Liver (tissue), 10 donors: ENCODE measurements at places on chromosomes 4 and X. TPM values are rescaled to one million over a fixed set of nuclear protein-coding genes. Genes with fewer than 3 reads are reported as not detected.

The RBMX2 gene
- 5.2 TPM for polyA plus RNA-seq

The HPGD gene
- polyA plus RNA-seq: 90.0 TPM

The CXorf49 gene
- not detected for polyA plus RNA-seq

The CCNA2 gene
- polyA plus RNA-seq: 0.76 TPM

The CCDC110 gene
- 0.60 TPM for polyA plus RNA-seq

The PDLIM3 gene
- polyA plus RNA-seq: 0.58 TPM

The GABRE gene
- 0.49 TPM for polyA plus RNA-seq

The KLF3 gene
- 22.0 TPM for polyA plus RNA-seq

DNA sequence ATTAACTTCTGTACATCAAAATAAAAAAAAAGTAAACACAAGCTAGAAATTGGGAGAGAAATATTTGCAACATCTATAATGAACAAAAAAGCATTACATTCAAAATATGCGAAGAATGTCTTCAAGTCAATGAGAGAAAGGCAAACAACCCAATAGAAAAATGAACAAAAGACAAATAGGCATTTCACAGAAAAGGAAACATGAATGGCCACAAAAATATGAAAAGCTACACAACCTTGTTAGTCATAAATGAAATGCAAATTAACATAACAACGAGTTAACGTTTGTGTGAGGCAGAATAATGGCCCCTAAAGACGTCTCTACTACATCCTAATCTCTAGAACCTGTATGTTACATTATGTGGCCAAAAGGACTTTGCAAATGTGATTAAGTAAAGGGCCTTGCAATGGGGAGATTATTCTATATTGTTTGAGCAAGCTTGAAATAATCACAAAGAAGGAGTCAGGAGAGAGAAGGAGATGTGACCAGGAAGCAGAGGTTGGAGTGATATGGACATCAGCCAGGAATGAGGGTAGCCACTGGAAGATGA, 86.8 kb downstream of the WDFY3 start:
- H3K36me3 ChIP-seq: no peaks in the 10 kb centered on the region
- H3K4me3 ChIP-seq: no peak overlapping the region
- H3K4me1 ChIP-seq: no peaks in the 10 kb centered on the region
- H3K27me3 ChIP-seq: no peaks in the 10 kb centered on the region
- no peak for DNase-seq

- no peaks in the 10 kb centered on the region for H3K36me3 ChIP-seq
- no peak overlapping the region for H3K27ac ChIP-seq
- no peak for DNase-seq
- no peaks in the 10 kb centered on the region for H3K27me3 ChIP-seq
- H3K4me3 ChIP-seq: no peak overlapping the region
- H3K4me1 ChIP-seq: peaks cover 2% of the 10 kb centered on the region
Measured at GRCh38 chr4:148225639-148226038, 216.6 kb downstream of the NR3C2 start.

DNA sequence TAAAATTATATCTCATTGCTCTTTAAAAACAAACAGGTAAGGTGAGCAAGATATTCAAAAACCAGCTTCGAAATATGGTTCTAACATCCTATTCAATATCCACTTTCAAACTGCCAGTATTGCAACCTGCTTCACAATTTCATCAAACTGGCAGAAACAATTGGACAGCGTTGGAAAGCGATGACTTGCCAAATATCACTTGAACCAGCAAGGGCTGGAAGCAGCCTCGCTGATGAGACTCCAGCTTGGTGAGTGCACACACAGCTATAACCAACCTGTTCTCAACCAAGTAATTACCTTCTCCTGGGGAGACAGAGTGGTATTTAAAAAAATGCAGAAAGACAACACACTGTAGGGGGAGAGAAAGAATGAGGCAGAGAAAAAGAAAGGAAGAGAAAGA, 155.8 kb upstream of the RAI2 start:
- H3K36me3 ChIP-seq: no peaks in the 10 kb centered on the region
- no peak for DNase-seq
- no peaks in the 10 kb centered on the region for H3K27me3 ChIP-seq
- no peak overlapping the region for H3K4me3 ChIP-seq

GRCh38 chr4:158778156-158778711, 9.4 kb downstream of the FNIP2 start:
- H3K27me3 ChIP-seq: no peaks in the 10 kb centered on the region
- no peaks in the 10 kb centered on the region for H3K36me3 ChIP-seq
- H3K4me1 ChIP-seq: peaks cover 32% of the 10 kb centered on the region
- H3K4me3 ChIP-seq: no peak overlapping the region
- H3K27ac ChIP-seq: no peak overlapping the region

- H3K4me1 ChIP-seq: no peaks in the 10 kb centered on the region
- H3K36me3 ChIP-seq: no peaks in the 10 kb centered on the region
- no peak overlapping the region for H3K27ac ChIP-seq
- DNase-seq: no peak
- H3K27me3 ChIP-seq: no peaks in the 10 kb centered on the region
- H3K4me3 ChIP-seq: no peak overlapping the region
Measured at GRCh38 chr4:137597752-137598430, 65.6 kb upstream of the PCDH18 start.

- no peak overlapping the region for H3K4me3 ChIP-seq
- H3K4me1 ChIP-seq: no peaks in the 10 kb centered on the region
- no peaks in the 10 kb centered on the region for H3K27me3 ChIP-seq
- no peak for DNase-seq
Measured at GRCh38 chr4:161419822-161420221, 744.0 kb downstream of the FSTL5 start.

- peaks cover 1% of the 10 kb centered on the region for H3K36me3 ChIP-seq
- H3K27me3 ChIP-seq: no peaks in the 10 kb centered on the region
- no peak overlapping the region for H3K4me3 ChIP-seq
- no peak for DNase-seq
- peaks cover 4% of the 10 kb centered on the region for H3K4me1 ChIP-seq
Measured at GRCh38 chr4:87087420-87087819, 133.0 kb downstream of the KLHL8 start.

DNA sequence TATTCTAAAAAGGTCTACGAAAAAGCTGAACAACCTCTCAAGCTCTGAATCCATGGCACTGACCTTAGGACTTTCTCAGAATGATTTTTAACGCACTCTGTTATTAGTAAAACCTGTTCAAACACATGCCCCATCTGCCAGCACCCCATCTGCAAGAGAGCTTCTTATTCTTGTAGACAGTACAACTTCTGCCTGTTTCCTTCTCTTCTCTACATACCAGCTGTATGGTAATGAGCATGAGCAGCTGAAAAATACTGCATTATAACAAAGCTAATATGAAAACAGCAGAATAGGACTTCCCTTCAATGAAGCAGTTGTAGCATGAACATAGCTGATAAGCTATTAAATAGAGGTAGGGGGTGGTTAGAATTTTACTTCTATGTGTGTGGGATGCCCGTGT, 167.9 kb downstream of the FBXW7 start:
- no peak for DNase-seq
- H3K4me3 ChIP-seq: no peak overlapping the region
- H3K4me1 ChIP-seq: no peaks in the 10 kb centered on the region

DNA sequence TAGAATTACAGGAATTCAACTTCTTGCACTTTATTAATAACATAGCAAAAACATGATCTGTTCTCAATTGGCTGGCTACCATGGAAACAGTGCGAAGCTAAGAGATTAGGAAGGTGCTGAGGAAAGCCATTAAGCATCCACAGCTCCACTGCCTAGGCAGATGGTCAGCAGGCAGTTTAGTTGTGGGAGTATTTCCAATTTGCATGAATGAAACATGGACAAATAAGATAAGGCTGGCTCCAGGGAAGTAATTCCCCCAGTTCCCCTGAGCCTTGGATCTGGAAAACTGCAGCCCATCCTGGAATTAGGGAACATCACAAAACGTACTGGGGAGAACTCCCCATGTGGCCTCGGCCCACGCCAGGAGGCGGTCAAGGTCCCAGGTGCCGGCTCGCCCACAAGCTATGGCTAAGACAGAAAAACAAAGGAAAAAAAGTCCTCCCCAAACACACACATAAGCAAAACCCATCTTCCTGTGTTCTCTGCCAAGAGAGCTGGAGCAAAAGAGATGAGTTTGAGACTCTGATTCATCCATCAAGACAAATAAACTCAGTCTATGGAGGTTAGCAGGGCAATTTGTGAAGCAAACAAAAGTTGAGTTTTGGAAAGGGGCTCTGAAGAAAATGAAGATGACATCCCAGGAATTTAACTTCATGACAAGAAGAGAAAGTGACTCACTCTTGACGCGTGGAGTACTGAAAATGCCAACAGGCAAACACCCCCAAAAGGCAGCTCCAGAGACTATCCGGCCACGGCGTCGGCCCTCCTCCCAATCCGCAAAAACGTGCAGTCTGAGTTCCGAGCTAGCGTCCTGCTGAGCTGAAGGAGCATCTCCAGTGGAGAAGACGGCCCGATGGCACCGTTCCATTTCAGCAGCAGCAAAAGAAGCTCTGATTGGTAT, 45.1 kb downstream of the IGFBP7 start:
- H3K4me3 ChIP-seq: no peak overlapping the region
- DNase-seq: no peak

DNA sequence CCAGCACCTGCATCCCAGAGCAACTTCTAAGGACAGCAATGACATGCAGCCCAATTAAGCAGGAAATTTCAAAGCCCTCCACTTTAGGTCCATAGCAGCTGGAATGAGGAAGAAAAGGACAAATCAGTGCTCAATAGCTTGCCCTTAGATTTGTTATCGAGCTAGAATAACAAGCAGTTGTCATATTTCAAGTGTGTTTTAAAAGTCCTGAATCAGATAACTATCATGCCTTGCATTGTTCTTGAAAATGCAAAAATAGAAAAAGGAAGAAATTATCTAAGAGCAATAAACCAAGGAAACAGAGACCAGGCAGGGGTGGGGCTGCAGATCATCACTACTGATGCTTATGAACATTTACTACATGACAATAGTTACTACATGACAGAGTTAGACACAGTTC, 43.9 kb upstream of the KLF3 start:
- H3K4me1 ChIP-seq: no peaks in the 10 kb centered on the region
- no peak overlapping the region for H3K27ac ChIP-seq
- H3K27me3 ChIP-seq: no peaks in the 10 kb centered on the region
- DNase-seq: no peak

- no peaks in the 10 kb centered on the region for H3K27me3 ChIP-seq
- H3K27ac ChIP-seq: no peak overlapping the region
- no peaks in the 10 kb centered on the region for H3K4me1 ChIP-seq
- no peaks in the 10 kb centered on the region for H3K36me3 ChIP-seq
Measured at GRCh38 chr4:100098681-100099080, 91.6 kb downstream of the DDIT4L start.

- H3K4me3 ChIP-seq: no peak overlapping the region
- H3K4me1 ChIP-seq: no peaks in the 10 kb centered on the region
- no peak for DNase-seq
- H3K36me3 ChIP-seq: no peaks in the 10 kb centered on the region
- H3K27ac ChIP-seq: no peak overlapping the region
Measured at GRCh38 chr4:122663814-122664610, 43.1 kb upstream of the IL21 start.

DNA sequence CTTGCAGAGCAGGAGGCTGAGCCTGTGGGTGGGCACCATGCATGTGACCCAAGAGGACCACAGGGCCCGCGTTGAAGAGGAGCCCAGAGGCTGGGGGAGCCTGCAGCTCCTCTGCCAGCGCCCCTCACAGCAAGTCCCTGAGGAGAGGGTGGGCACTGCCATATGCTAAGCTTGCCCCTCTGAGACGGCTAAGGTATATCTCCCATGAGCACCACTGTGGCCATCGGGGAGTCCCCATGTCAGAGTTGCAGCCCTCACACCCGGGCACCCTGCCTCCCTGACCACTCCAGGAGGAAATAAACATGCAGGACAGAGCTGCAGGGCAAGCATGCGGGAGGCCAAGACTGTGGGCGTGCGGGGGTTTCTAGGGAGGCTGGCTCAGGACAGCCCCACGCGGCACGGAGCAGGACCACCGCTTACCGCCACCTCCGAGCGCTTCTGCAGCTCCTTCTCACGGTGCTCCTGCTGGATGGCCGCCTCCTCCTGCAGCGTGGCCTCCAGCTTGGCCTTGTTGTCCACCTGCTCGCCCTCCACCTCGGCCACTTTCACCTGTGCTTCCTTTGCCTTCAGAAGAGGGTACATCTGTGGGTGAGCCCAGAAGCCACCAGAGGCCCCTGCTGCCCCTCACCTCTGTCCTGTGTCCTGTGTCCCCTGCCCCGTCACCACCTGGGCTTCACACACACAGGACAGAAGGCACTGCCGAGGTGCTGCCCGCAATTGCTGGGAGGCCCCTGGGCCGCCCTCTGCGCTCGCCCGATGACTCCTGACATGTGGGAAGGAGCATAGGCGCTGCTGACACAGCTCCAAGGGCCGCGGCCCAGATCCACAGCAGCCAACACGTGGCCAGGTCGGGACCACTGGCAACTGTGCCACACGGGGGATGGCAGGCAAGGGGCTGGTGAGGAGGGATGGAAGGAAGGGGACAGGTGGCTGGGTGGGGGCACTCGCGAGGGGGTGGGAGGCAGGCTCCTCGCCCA, 29.8 kb downstream of the FGFR3 start:
- H3K27ac ChIP-seq: no peak overlapping the region
- H3K27me3 ChIP-seq: no peaks in the 10 kb centered on the region
- no peaks in the 10 kb centered on the region for H3K4me1 ChIP-seq
- peaks cover 17% of the 10 kb centered on the region for H3K36me3 ChIP-seq
- H3K4me3 ChIP-seq: no peak overlapping the region
